ENCODE measurements at places on chromosomes 16 and 17.

GRCh38 chr16:83402967-83403366 lies 404.8 kb upstream of the HSBP1 start:
- no peak for DNase-seq

DNA sequence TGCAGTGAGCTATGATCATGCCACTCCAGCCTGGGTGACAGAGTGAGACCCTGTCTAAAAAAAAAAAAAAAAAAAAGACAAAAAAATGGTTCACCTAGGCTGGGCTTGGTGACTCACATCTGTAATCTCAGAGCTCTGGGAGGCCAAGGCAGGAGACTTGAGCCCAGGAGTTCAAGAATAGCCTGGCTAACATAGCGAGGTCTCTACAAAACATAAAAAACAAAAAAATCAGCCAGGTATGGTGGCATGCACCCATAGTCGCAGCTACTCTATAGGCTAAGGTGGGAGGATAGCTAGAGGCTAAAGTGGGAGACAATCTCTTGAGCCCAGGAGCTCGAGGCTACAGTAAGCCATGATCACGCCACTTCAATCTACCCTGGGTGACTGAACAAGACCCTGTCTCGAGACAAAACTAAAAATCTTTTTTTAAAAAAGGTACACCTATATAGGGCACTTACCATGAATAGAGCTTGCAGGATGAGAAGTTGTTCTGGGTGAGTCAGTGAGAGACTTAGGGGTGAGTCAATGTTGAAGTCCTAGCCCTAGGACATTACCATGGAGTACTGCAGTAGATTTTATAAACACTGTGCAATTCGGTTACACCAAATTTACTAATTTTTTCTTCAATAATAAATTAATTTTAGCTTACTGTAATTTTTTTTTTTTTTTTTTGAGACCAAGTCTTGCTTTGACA lies 19.0 kb downstream of the USP32 start:
- DNase-seq: no peak

GRCh38 chr17:68612923-68613292 lies 11.7 kb upstream of the FAM20A start:
- no peak for DNase-seq

GRCh38 chr17:64460955-64461354 lies 12.0 kb downstream of the MILR1 start:
- DNase-seq: no peak

- DNase-seq: no peak
These were observed 4.9 kb upstream of the ACTG1 start for GRCh38 chr17:81517339-81518112.

GRCh38 chr16:71788578-71788977 lies 20.1 kb downstream of the AP1G1 start:
- DNase-seq: no peak

DNA sequence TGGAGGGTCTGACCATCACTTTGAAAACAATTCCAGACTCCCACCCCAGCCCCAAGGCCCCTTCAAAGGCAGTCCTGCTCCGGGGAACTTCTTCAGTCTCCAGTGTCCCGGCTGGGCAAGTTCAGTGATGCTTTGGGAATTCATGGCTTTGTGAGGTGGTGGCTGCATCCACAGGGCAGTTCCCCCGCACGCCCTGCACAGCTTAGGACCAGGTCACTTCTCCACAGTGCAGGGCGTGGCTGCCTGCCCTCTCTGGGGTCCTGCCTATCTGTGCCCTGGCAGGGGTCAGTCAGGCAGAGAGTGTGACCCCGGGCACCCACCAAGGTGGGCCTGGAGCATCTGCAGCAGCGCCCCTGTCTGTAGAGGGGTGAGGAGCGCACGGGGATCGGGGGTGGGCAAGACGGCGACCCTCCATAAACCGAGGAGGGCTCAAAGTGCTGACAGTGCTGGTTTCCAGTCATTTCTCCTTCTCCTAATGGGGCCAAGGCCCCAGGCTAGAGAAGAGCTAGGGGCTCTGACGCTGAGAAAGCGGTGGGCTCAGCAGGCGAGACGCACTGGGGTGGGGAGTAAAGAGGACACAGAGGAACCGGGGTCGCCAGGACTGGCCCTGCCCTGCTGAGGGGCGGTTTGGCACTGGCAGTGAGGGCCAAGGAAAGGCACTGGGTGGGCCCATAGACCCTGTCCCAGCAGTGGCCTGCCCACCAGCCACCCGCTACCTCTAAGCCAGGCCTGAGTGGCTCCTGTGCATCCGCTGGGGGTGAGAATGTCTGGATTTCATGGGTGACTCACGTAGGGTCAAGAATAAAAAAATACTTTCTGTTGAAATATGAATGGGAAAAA lies 4.2 kb upstream of the ARHGAP27 start:
- no peak for DNase-seq

DNA sequence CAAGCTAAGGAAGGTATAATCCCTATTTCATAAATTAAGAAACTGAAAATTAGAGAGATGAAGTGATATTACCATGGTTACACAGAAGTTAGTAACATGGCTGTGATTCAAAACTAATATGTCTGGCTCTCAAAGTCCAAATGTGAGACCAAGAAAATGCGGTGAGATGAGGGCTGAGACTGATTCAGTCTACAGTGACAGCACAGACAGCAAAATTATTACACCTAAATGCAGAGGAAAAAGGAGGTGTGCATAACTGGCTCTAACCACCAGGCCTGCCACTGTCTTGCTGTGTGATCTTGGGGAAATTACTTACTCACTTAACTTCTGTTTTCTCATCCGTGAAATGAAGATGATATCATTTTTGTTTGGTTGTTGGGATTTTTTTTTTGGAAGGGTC lies 270.0 kb upstream of the SOX9 start:
- DNase-seq: no peak

DNA sequence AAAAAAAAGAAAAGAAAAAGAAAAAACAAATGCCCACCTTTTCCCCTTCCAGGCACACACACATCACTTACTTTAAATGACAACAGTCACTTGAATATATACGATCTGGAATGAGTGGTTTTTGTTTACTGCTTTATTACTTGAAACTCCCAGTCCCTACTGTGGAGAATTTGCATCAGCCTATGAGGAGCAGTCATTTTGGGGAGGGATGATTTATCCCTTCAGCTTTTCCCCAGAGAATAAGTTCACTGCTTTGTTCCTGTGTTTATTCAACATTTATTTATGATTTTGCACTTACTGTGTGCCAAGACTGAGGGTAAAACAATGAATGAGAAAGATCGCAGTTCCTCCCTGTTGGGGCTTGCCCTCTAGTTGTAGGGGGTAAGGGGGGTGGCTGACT lies 4.7 kb upstream of the ZNF423 start:
- DNase-seq: no peak

DNA sequence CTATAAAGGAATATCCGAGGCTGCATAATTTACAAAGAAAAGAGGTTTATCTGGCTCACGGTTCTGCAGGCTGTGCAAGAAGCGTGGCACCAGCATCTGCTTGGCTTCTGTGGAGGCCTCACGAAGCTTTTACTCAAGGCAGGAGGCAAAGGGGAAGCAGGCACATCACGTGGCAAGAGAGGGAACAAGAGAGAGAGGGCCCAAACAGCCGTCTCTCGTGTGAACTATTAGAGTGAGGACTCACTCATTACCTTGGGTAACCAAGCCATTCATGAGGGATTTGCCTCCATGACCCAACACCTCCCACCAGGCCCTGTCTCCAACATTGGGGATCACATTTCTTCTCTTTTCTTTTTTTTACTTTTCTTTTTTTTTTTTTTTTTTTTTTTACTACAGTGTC lies 7.5 kb upstream of the ALKBH5 start:
- DNase-seq: no peak

DNA sequence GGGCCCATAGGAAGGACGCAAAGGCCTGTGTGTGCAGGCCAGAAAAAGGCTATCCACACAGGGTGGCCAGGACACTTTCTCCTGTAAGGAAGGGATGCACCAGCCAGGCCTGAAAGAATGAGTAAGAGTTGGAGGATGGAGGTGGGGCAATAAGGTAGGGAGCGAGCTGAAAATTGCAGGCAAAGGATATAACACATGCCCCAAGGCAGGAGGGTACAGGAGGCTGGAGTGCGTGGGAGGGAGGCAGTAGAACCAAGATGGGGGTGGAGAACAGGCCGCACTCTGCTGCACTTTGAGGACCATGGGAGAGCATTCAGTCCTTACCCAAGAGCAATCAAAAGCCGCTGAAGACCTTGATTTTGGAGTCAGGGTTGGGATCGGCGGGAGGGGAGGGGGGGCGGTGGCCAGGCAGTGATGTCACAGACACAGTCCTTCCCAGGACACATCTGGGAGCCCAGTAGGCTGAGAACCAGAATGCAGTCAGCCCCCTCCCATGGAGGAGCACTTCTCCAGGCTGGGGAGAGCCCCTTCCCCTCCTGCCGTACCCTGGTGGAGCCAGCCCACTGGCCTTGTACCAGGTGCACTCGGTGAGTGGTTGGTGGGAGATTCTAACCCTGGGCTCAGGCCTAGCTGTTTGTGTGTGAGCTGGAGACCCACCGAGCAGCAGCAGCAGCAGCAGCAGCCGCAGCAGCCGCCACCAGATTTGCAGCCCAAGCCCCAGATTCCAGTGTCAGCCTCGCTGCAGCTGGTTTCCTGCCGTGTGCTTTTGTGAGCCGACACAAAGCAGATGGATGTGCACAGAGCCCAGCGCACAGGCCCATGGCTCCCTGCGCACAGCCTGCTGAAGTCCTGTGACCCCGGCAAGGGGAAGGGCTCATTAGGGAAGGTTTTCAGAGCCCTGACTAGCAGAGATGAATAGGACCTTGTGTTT lies 17.5 kb downstream of the ANKRD40 start:
- no peak for DNase-seq

GRCh38 chr17:59533694-59534093 lies 31.7 kb upstream of the DHX40 start:
- no peak for DNase-seq

GRCh38 chr17:81910840-81911276 lies 341 bp downstream of the PCYT2 start:
- no peak for DNase-seq

DNA sequence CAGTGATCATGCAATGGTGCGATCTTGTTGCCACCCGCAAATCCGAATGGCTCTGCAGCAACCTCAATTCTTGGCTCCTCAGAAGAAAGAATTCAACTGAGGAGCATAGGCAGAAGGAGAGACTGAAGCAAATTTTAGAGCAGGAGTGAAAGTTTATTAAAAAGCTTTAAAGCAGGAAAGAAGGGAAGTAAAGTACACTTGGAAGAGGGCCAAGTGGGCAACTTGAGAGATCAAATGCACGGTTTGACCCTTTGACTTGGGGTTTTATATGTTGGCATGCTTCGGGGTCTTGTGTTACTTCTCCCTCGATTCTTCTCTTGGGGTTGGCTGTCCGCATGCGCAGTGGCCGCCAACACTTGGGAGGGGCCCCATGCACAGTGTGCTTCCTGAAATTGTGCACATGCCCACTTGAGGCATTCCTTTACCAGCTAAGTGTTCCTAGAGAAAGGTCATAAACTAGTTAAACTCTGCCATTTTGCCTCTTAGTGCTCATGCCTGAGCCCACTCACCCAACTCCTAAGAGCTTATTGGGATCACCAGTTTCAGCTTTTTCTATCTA lies 36.7 kb downstream of the ZNRF1 start:
- no peak for DNase-seq

DNA sequence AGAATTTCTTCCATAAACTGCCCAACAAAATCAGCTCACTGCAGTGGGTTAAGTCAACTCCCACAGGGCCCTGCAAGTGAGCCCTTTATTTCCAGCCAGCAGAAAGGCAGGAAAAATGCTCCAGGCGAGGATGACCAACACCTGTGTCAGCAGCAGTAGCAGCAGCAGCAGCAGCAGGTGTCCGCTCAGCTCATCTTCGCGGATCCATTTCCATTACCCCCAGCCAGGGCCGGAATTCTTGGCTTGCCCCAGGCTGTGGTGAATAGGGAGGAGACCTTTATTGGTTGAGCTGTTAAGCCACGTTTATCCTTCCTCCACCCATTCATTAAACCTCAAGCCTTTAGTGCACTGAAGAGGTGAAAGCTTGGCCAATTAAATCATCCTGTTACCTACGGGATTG lies 46.2 kb downstream of the MARCHF10 start:
- DNase-seq: no peak

DNA sequence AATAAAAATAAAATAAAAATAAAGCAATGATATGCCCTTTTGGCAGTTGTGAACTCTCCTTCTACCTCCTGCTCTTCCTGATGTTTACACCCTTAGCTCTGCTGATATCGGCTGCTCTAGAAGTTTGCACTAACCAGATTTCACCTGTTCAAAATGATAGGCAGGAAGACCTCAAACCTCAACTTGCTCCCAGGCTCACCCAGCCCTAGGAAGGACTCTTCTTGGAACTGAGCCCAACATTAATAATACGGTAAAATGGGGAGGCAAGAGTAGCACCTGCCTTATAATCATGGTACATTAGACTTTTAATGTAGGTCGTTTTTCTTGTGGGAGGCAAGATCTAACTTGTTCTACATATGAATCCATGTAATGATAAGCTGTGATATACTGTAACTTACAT lies 61.2 kb upstream of the MED13 start:
- no peak for DNase-seq

GRCh38 chr17:27895123-27895895 lies 2.1 kb upstream of the LYRM9 start:
- DNase-seq: no peak

- DNase-seq: no peak
These were observed 4.6 kb upstream of the C17orf99 start for GRCh38 chr17:78141437-78142118.

DNA sequence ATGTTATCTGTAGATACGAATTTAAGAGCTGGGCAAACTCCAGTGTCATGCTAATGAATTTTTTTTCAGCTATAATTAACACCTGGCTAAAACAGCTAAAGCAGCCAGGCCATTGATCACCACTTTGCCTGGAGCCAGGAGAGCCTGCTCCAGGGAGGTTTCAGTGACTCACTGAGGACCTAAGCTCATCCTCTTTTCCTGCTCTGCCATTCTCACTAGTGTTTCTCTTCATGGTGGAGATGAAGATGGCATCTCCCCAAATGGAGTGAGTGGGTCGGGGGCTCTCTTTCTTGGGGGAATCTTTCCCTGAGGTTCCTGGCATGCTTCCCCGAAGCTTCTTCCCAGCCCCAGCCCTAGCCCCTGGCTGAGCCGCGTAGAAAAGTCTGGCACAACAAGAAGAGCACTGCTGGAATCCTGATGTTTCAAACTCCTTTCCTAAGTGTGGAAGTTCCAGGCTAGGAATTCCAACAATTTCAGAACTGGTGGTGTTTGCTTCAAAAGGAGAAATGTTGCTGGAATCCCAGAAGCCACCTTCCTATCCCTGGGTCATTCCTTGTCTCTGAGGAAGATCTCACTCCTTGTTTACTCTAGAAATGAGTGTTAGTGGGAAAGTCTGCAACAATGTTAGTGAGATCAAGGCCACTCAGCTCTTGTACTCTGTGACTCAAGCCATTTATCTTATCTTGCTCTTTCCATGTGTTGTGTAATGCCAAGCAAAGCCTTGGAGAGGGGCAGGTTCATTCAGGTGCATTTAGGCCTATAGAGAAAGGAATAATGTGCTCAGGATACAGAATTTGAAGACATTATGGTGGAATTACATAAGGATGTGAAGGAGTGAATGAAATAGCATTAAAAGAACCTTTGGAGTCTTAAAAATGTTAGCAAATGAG lies 26.0 kb upstream of the B4GALNT2 start:
- no peak for DNase-seq

DNA sequence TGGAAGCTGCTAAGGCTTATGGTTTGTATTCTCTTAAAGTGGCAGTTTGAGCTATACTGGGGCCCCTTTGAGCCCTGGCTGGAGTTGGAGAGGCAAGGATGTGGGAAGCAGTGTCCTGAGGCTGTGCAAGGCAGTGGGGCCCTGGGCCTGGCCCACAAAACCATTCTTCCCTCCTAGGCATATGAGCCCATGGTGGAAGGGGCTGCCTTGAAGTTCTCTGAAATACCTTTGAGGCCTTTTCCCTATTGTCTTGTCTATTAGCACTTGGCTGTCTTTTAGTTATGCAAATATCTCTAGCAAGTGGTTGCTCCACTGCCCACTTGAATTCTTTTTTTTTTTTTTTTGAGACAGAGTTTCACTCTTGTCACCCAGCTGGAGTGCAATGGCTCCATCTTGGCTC lies 119.2 kb downstream of the PCTP start:
- no peak for DNase-seq

All from T-helper 17 cell (primary cell).